ENCODE measurements at places on chromosomes 7 and 10. TPM values are rescaled to one million over a fixed set of nuclear protein-coding genes. Genes with fewer than 3 reads are reported as not detected.
A peak's percentile ranks its signal among the peaks of the same experiment; 100 is the strongest.

C10orf62 gene
- not detected for total RNA-seq

PGAM2 gene
- total RNA-seq: not detected

PHYHIPL gene
- total RNA-seq: 0.06 TPM

- no peak for DNase-seq
Measured at GRCh38 chr7:99272476-99273045, at the start of gene MYH16. Gene MYH16, plus strand, starts transcription at chr7:99272839.

- no peak for DNase-seq
Measured at GRCh38 chr7:77862691-77863090, 64.1 kb downstream of the PHTF2 start.

DNA sequence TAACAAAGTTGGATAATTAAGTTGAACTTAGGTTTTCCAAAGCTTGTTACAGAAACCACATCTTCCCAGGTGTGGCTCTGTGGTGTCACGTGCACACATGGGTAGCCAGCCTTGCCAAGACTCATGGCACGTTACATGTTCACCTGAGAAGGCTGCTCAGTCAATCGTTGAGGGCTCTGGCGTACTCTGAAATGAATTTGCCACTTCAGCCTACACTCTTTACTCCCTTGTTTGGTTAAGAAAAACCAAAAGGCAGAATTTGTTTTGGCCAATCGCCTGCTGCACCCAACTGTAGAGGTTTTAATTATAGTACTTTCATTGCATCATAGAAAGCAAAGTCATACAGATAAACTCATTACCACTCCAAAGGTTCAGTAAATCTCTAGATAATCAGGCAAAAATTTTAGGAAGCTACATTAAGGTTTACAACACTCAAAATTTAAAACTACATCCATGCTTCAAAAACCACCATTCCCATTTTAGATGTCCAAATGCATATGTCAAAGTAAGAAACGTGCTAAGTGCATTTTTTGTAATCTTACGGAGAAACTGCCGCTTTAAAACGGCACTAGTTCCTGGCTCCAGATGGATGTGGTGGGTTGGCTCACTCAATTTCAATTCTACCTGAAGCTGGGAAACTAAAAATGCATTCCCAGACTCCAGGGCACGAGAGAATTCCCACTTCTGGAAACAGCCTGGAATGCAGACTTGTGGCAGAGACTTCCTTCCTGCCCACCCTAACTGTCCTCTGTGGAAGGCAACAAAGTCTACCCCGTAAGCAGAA lies 88.4 kb downstream of the DIP2C start:
- no peak for DNase-seq

DNA sequence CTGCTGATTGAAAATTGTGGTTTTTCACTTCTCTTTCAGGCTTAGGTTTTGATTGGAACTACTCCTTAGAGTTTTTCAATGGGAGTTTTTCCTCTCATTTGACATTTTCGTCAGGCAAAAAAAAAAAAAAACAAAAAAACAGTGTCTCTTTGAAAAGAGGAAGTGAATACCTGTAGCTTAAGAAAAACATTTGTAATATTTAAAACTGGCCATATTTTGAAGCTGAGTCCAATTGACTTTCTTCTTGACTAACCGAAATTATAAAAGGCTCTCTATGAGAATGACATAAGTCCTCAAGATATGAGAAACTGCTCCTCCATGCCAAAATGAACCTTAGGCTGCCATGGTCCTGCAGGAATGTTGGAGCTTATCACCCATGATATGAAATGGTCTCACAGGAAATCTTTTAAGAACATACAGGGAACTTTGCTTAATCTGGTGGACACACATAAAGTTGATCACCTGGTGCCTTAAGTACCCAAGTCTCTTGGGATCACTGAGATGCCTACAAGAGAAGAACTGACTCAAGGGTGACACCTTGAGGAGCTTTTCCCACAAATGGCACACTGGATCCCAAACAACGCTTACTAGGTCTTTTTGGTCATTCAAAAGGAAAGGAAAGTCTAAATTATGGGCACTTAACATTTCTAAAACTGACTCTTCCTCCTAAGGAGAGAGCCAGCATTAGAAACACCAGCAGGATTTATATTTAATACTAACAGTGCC lies 263.4 kb downstream of the CDC14C start:
- peak; percentile 36 for DNase-seq

GRCh38 chr10:102242118-102242485 lies 790 bp upstream of the PITX3 start:
- no peak for DNase-seq

DNA sequence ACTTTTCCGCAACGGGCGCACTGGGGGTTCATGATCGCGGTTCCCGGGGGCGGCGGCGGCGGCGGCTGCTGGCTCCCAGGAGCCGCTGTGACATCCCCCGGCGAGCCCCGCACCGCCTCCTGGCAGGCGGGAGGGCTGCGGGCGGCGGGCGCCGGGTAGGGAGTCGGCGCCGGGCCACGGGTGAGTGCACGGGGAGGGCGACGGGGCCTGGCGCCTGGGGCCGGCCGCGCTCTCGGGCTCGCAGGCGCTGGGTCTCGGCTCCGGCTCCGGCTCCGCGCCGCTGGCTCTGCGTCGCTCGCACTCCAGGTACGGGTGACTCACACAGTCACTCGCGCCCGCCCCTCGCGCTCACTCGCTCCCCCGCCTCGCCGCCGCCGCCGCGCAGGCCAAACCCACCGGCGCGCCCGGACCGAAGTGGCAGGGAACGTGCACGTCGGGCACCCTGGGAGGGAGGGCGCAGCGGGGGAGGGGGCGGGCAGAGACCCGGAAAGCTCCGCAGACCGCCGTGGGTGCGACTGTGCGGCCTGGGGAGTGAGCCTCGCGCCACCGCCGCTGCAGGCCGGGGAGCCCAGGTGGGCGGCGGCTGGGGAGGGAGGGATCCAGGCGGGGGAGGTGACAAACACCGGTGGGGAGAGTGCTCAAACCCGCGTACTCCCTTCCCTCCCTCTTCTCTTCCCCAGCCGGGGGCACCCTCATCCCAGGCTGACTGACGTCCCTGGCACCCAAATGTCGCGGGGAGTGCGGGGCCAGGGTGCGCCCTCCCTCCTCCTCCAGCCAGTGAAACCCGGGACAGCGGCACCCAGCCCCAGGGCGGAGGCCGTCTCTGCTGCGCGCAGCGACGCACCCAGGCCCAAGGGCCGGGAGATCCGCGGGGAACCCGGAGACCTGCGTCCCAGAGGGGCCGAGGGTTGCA lies 276.9 kb upstream of the NEBL start:
- peak; percentile 8 for DNase-seq

Data from H4 (cell line).